Aorta (tissue), 5 donors: ENCODE measurements at places on chromosomes 13 and 19.

- H3K4me1 ChIP-seq: no peaks in the 10 kb centered on the region
- H3K27ac ChIP-seq: no peak overlapping the region
- H3K27me3 ChIP-seq: no peaks in the 10 kb centered on the region
- H3K4me3 ChIP-seq: no peak overlapping the region
- H3K36me3 ChIP-seq: no peaks in the 10 kb centered on the region
Observed at GRCh38 chr13:32022311-32022710, 9.3 kb upstream of the FRY start.

GRCh38 chr19:41930926-41931592 is 2.8 kb upstream of the ERFL start:
- H3K4me1 ChIP-seq: no peaks in the 10 kb centered on the region
- no peak overlapping the region for H3K27ac ChIP-seq
- peaks cover 3% of the 10 kb centered on the region for H3K27me3 ChIP-seq
- no peak for DNase-seq

GRCh38 chr13:32025730-32026129 is 5.8 kb upstream of the FRY start:
- H3K27ac ChIP-seq: no peak overlapping the region
- DNase-seq: no peak
- no peaks in the 10 kb centered on the region for H3K4me1 ChIP-seq

DNA sequence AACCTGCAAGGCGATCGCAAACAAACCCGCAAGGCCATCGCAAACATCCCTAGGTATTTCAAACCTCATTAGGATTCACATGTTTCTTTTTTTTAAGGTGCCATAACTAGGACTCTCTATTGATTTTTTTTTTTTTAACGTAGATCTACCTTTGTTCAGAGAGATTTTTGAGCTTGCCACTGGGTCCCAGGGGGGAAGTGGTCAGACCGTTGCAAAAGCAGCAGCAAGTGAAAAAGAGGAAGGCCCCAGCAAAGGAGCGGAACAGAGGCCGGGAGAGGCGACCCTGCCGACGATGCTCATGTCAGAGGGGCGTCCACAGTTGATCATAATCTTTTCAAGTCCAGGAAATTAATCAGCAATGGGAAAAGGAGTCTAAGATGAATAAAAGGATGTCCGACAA is 32.7 kb upstream of the FLT1 start:
- no peak overlapping the region for H3K4me3 ChIP-seq
- no peaks in the 10 kb centered on the region for H3K36me3 ChIP-seq
- DNase-seq: no peak
- no peaks in the 10 kb centered on the region for H3K27me3 ChIP-seq
- no peak overlapping the region for H3K27ac ChIP-seq

DNA sequence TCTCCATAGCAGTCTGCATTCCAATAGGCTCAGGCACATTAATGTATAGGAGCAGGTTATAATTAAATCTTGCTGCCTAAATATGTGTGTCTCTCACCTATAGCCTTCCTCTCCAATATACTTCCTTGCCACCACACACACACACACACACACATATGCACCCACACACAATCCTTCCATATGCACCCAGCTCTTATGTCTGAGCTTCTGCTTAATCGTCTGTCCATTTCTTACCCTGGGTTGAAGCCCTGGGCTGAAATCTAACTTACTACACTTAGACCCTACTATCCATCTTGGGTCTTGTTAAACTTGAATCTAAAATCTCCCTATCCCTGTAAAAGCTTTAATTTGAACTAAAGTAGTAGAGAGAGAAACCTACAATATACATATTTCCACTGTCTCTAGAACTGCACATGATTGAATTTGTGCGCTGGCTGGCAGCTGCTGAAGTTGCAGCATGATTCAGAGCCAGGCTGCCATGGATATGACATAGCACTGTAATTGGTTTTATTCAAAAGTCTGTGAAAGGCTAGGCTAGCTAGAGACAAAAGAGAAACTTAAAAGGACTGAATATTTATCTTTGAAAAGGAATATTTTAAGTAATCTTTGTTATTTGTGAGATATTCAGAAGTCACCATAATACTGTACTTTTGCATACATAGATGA is 25.7 kb upstream of the FREM2 start:
- H3K4me3 ChIP-seq: no peak overlapping the region
- H3K27me3 ChIP-seq: no peaks in the 10 kb centered on the region
- no peaks in the 10 kb centered on the region for H3K4me1 ChIP-seq
- no peak overlapping the region for H3K27ac ChIP-seq
- no peak for DNase-seq

GRCh38 chr19:54477650-54478049 is 4.6 kb upstream of the CDC42EP5 start:
- no peaks in the 10 kb centered on the region for H3K4me1 ChIP-seq
- DNase-seq: no peak
- H3K36me3 ChIP-seq: no peaks in the 10 kb centered on the region
- no peak overlapping the region for H3K4me3 ChIP-seq

- no peaks in the 10 kb centered on the region for H3K4me1 ChIP-seq
- DNase-seq: no peak
- no peaks in the 10 kb centered on the region for H3K27me3 ChIP-seq
- H3K27ac ChIP-seq: no peak overlapping the region
- H3K4me3 ChIP-seq: no peak overlapping the region
Observed at GRCh38 chr13:30928978-30929377, 3.5 kb upstream of the TEX26 start.

- DNase-seq: no peak
- no peak overlapping the region for H3K27ac ChIP-seq
Observed at GRCh38 chr13:108711386-108711785, 82.0 kb downstream of the MYO16 start.

DNA sequence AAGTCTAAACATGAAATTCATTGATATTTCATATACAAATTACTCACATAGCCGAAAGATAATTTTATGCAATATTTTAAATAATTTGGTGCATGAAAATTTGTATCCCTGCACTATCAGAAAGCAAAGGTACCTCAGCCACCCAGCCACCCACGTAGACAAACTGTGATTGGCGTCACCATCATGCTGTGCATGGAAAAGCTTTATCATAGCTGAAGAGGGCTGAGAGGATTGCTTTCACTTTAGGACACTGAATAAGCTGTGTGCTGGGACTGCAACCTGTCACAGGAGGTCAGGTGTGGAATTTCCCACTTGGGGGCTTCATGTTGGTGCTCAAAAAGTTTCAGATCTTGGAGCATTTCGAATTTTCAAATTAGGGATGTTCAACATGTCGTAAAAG is 96.3 kb downstream of the MYCBP2 start:
- H3K36me3 ChIP-seq: peaks cover 5% of the 10 kb centered on the region
- H3K4me1 ChIP-seq: no peaks in the 10 kb centered on the region
- no peak overlapping the region for H3K27ac ChIP-seq
- no peak for DNase-seq
- no peak overlapping the region for H3K4me3 ChIP-seq

DNA sequence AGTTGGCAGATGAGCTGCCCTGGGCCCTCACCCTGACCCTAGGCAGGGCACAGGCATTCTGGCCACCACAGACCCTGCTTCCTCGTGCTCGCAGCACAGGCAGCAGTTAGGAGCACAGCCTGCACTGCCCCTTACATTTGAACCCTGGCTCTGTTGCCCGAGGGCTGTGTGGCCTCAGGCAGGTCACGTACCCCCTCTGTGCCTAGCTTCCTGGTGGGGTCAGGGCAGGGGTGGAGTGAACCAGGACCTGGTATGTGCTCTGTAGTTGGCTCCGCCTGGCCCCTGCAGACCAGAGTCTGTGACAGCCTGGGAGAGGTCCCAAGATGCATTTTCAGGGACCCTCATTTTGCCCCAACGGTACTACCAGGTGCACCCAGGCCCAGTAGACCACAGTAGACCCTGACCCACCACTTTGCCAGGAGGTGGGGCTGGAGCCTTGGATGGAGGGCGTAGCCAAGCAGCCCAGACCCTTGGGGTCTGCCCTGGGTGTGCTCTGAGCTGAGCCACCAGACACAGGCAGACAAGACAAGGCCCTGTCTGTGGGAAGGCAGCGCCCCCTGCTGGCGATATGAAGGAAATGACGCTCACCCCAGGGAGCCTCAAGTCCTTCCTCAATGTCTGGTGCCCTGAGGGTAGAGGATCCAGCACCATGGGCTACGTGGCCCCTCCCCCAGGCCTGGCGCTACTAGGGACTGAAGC is 9.1 kb downstream of the LYL1 start:
- H3K27ac ChIP-seq: peak overlapping the region; percentile 49
- peak; percentile 93 for DNase-seq
- H3K4me1 ChIP-seq: no peaks in the 10 kb centered on the region

DNA sequence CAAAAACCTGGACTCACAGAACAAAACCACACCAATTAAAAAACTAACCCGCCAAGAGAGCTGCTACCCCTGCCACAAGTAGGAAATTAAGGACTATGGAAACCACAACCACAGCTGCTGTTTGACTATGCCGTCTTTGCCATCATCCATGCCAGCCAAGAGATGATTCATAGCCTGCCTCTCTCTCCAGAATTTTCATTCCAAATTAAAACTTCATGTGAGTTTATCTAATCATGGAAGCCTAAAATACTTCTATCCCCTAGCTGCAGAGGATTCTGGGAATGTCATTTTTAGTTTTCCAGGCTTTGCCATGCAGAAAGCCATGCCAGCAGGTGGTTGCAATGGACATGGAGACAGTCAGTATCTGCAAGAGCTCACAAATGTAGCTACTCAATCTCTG is 27.6 kb upstream of the GTF2F2 start:
- no peak for DNase-seq
- no peak overlapping the region for H3K27ac ChIP-seq
- H3K36me3 ChIP-seq: no peaks in the 10 kb centered on the region
- no peaks in the 10 kb centered on the region for H3K4me1 ChIP-seq

GRCh38 chr19:19211499-19212420 is at the start of gene NCAN:
Gene NCAN, plus strand, starts transcription at chr19:19211958. Its CDS starts 4,996 bp downstream, at chr19:19216954.
- H3K4me3 ChIP-seq: no peak within 1 kb of the TSS
- no peak within 1 kb of the TSS for H3K27ac ChIP-seq
- no peaks in the 10 kb centered on the region for H3K4me1 ChIP-seq

- no peak for DNase-seq
- H3K4me1 ChIP-seq: no peaks in the 10 kb centered on the region
- no peak overlapping the region for H3K4me3 ChIP-seq
- H3K36me3 ChIP-seq: no peaks in the 10 kb centered on the region
Observed at GRCh38 chr19:53908106-53908934, 758 bp upstream of the CACNG7 start.

DNA sequence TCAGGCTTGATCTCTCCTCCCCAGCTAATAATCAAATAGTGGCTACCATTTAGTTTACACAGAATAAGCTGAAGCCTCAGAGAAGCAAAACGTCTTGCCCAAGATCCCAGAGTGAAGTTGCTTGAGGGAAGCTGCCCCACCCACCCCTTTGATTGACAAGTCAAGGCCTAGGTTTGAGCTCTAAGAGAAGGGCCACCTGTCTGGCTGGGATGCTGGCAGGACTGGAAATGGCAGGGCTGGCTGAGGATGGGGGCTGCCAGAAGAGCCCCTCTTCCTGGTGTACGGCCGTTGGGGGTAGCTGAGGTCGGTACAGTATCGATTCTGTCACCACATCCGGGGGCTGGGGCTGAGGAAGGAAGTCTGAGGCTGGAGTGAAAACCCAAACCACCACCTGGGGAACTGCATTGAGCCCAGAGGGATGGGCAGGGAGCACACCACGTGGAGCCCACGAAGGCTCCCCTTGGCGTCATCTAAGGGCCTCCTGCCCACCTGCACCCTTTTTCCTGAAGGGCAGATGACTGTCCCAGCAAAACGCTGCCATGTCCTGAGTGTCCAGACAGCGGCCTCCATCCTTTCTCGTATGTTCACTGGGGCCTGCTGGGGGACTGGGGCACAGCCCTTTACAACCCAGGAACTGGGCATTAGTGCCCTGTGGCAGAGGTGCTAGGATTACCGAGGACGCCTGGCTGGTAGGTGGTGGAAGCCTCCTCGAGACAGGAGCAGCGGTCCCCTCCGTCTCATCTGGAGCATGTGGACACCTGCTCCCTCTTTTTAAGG is 1.4 kb upstream of the PRKD2 start:
- no peak overlapping the region for H3K27ac ChIP-seq
- peak; percentile 56 for DNase-seq
- H3K36me3 ChIP-seq: no peaks in the 10 kb centered on the region
- no peak overlapping the region for H3K4me3 ChIP-seq
- H3K4me1 ChIP-seq: no peaks in the 10 kb centered on the region

GRCh38 chr19:11659612-11660011 is 62.3 kb downstream of the ZNF627 start:
- no peaks in the 10 kb centered on the region for H3K36me3 ChIP-seq
- H3K4me3 ChIP-seq: no peak overlapping the region
- no peak overlapping the region for H3K27ac ChIP-seq
- H3K27me3 ChIP-seq: no peaks in the 10 kb centered on the region
- no peaks in the 10 kb centered on the region for H3K4me1 ChIP-seq
- no peak for DNase-seq

- no peak overlapping the region for H3K4me3 ChIP-seq
- H3K27me3 ChIP-seq: no peaks in the 10 kb centered on the region
- DNase-seq: no peak
- H3K36me3 ChIP-seq: no peaks in the 10 kb centered on the region
Observed at GRCh38 chr13:106874323-106874722, 306.4 kb upstream of the ARGLU1 start.

DNA sequence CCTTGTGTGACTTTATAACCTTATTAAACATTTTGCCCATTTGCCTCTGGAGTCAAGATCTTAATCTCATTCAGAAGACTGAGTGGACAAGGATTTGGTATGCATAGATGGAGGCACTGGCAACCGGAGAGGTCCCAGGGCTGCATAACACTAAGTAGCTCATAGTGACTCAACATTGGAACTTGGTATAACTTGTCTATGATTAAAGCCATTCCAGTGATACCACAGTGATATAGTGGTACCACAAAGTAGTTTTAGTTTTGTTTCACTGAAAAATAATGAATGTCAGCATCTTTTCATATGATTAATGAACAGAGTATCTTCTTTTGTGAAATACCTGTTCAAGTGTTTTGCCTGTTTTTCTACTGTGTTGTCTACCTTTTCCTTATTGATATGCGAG is 26.4 kb downstream of the CDK8 start:
- no peaks in the 10 kb centered on the region for H3K36me3 ChIP-seq
- DNase-seq: no peak
- no peaks in the 10 kb centered on the region for H3K27me3 ChIP-seq
- no peak overlapping the region for H3K4me3 ChIP-seq
- H3K4me1 ChIP-seq: no peaks in the 10 kb centered on the region
